Suppressor macrophage (primary cell): ENCODE measurements at places on chromosomes 3 and 15.
A peak's percentile ranks its signal among the peaks of the same experiment; 100 is the strongest.

- DNase-seq: no peak
These were observed 7.9 kb upstream of the PDE8A start for GRCh38 chr15:84973492-84974460.

- DNase-seq: no peak
These were observed 839.9 kb downstream of the AGBL1 start for GRCh38 chr15:86919581-86919980.

- no peak for DNase-seq
These were observed 15.5 kb upstream of the ONECUT1 start for GRCh38 chr15:52805351-52806283.

DNA sequence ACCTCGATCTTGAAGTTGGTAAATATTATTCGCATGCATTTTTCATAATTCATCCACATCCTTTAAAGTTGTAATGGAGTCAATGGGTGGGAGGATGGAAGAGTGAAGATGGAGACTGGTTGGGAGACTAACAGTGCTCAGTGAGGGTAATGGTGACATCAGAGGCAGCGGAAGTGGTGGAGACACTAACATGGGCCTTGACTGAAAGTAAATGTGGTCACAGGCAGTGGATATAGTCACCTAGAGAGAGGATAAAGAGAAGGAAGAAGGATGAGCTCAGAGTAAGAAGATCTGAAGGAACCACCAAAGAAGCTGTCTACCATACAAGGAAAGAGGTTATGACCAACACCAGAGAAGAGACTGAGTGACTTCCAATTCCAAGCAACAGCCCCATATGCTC is 281.6 kb upstream of the STT3B start:
- no peak for DNase-seq

DNA sequence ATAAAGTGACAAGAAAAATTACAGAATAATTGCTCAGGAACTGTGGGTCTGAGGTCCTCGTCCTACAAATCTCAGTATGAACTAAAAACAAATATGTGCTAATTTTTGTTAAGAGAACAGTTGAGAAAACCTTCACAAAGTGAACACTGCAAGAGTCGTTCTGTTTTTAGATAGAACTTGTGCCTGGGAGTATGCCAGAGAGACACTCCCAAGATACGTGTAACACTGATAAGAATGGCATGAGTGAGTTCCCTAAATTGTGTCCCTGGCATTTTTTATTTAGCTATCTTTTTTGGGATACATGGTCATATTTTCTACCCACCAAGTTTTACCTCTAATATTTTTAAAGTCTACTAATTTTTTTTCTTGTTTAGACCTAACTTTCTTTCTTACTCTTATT is 860.0 kb upstream of the NR2F2 start:
- DNase-seq: no peak

DNA sequence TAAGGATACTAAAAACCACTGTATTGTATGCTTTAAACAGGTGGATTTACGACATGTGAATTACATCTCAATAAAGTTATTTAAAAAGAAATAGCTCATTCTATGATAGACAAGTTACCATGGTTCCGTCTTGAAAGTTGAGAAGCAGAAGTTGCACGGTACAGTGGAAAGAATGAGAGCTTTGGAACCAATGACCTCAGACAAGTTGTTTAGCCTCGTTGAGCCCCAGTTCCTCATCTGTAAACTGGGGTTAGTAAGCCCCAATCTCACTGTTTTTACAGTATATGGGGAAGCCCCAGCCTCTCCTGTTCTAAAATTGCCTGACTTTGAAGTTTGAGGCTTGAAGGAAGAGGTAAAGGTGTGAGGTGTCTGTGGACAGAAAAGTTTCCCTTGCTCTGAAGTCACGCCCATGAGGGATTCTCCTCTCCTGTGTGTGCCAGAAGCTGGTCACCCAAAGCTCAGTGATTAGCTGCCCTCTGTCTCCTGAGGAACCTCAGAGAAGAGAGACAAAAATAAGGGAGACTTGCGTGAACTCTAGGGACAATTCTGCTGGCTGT is 10.0 kb downstream of the CRYGS start:
- peak; percentile 91 for DNase-seq

- no peak for DNase-seq
These were observed 1.9 kb downstream of the CAPN7 start for GRCh38 chr3:15207836-15208504.

GRCh38 chr15:22922003-22922402 is 58.2 kb downstream of the CYFIP1 start:
- no peak for DNase-seq

DNA sequence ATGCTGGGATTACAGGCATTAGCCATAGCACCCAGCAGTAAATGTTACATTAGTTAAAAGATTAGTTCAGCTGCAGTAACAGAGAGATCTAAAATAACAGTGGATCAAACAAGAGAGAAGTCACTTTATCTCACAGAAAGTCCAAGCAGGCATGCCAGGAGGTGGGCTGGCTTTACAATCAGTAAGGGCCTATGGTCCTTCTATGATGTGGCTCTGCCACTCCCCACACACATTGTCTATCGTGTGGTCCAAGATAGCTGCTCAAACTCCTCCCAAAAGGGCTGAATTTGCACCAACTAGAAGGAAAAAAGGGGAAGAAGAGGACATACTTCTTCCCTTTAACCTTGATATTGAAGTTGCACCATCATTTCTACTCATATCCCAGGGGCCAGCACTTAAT is 4.6 kb upstream of the RUVBL1 start:
- DNase-seq: peak; percentile 18

- no peak for DNase-seq
These were observed 996.5 kb downstream of the TUSC7 start for GRCh38 chr3:117706037-117706436.
